Left lung (tissue), 14 donors: ENCODE measurements at places on chromosomes 13 and 19. TPM values are rescaled to one million over a fixed set of nuclear protein-coding genes. Genes with fewer than 3 reads are reported as not detected.
A peak's percentile ranks its signal among the peaks of the same experiment; 100 is the strongest.

GRCh38 chr13:48486362-48486761, 46.5 kb downstream of the RCBTB2 start:
- H3K4me3 ChIP-seq, result no peak overlapping the region
- DNase-seq, result no peak
- H3K36me3 ChIP-seq, result no peaks in the 10 kb centered on the region
- no peaks in the 10 kb centered on the region for H3K27me3 ChIP-seq
- H3K27ac ChIP-seq, result no peak overlapping the region

GRCh38 chr13:49620170-49620621, 8.1 kb upstream of the ARL11 start:
- no peak overlapping the region for H3K4me3 ChIP-seq
- no peak overlapping the region for H3K27ac ChIP-seq
- DNase-seq, result no peak
- peaks cover 16% of the 10 kb centered on the region for H3K4me1 ChIP-seq
- no peaks in the 10 kb centered on the region for H3K27me3 ChIP-seq

GRCh38 chr13:50576156-50576555, 267.3 kb downstream of the DLEU7 start:
- H3K4me3 ChIP-seq, result no peak overlapping the region
- no peaks in the 10 kb centered on the region for H3K27me3 ChIP-seq
- no peaks in the 10 kb centered on the region for H3K4me1 ChIP-seq
- no peak for DNase-seq

DNA sequence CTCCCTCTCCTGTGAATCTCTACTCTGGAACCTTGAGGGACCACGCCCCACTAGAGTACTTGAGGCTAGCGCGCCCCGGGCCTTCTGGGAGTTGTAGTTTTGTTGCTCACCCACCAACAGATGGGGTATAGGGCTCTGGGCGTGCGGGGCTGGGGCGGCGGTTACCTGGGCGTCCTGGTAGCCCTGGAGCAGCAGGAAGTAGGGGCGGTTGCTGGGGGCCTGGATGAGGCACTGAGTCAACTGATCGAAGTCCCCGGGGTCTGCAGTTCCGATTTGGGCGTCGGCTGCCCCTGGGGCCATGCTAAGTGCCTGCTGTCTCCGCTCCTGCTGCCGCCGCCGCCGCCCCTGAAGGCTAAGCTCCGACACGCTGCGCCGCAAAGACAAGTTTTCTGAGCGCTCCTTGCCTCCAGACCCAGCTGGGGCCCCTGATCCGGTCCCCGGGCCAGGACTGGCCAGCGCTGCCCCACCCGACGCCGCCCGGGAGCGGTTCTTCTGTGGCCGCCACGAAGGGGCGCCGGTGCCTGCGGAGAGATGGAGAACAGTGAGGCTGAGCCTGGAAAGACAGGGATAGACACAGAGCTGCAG, 5.3 kb downstream of the RASIP1 start:
- H3K36me3 ChIP-seq, result no peaks in the 10 kb centered on the region
- peak; percentile 75 for DNase-seq
- H3K27me3 ChIP-seq, result peaks cover 13% of the 10 kb centered on the region
- peaks cover 4% of the 10 kb centered on the region for H3K4me1 ChIP-seq
- H3K4me3 ChIP-seq, result no peak overlapping the region

DNA sequence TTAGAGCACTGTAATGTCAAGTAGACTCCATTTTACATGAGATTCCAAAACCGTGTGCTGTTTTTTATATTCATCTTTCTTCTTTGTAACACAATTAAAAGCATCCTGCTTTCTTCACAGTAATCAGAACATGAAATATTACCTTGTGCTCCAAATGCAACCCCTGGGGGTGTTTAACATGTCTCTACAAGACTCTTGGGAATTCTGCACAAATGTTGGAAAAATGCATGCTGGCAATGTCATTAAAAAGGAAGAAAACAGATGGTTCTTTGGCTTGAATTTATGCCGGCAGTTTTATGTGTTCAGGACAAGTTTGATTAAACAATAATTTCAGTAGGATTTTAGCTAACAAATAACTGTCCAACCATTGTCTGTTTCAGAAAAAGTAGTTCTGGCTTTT, 159.1 kb downstream of the LIG4 start:
- no peak overlapping the region for H3K27ac ChIP-seq
- no peaks in the 10 kb centered on the region for H3K27me3 ChIP-seq
- no peak overlapping the region for H3K4me3 ChIP-seq

GRCh38 chr13:109869312-109870237, 83.2 kb upstream of the IRS2 start:
- H3K27me3 ChIP-seq, result no peaks in the 10 kb centered on the region
- H3K36me3 ChIP-seq, result no peaks in the 10 kb centered on the region
- DNase-seq, result peak; percentile 65
- H3K4me3 ChIP-seq, result peak overlapping the region; percentile 24
- H3K4me1 ChIP-seq, result peaks cover 3% of the 10 kb centered on the region

- no peak overlapping the region for H3K4me3 ChIP-seq
- peaks cover 9% of the 10 kb centered on the region for H3K4me1 ChIP-seq
- no peaks in the 10 kb centered on the region for H3K36me3 ChIP-seq
- H3K27ac ChIP-seq, result no peak overlapping the region
- no peak for DNase-seq
Measured at GRCh38 chr19:44451687-44452086, 3.4 kb upstream of the ZNF229 start.

DNA sequence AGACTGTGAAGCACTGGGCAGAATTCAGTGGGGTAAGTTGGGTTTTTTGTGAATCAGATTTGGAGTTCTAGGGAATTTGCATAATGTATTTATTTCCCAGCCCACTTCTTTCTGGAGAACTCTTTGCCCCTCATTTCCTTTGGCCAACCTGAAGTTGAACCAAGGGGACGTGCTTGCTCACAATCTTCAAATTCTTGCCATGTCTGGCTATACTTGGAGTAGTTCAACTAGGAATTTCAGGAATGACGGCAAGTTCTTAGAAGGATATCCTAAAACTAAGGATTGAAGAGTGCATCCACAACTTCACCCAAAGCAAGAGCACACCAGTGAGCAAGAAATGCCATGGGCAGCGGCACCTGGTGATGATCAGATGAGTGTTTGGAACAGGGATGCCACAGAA, 88.5 kb downstream of the TEX26 start:
- DNase-seq, result no peak
- H3K4me3 ChIP-seq, result no peak overlapping the region
- H3K36me3 ChIP-seq, result no peaks in the 10 kb centered on the region
- H3K4me1 ChIP-seq, result no peaks in the 10 kb centered on the region

DNA sequence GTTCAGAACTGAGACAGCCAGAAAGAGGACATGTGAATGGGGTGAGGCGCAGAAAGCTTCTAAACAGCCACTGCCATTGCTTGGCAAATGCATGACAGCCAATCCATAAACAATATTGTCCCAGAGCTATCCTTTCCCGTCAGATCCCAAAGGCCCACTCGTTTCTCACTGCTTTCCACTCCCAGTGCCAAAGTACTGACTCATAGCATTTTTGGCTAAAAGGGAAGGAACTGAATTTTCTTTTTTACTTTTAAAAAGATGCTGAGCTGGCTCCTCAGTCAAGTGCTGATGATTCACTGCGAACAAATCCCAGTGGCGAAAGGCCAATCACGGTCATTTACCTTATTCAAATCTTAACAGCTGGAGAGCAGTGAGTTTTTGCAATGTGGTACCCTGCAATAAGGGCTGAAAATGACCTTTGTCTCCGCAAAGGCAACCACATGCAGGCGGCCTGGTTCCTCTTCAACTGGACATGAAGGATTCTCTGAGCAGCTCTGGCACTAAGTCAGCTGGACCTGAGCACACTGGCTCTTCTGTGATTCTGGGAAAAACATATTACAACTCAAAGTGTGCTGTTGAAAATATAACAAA, 151.7 kb downstream of the DCLK1 start:
- DNase-seq, result peak; percentile 71
- H3K4me1 ChIP-seq, result peaks cover 3% of the 10 kb centered on the region
- H3K27me3 ChIP-seq, result no peaks in the 10 kb centered on the region
- H3K4me3 ChIP-seq, result no peak overlapping the region

GRCh38 chr19:33282036-33282671, 20.2 kb downstream of the CEBPA start:
- H3K27ac ChIP-seq, result no peak overlapping the region
- H3K36me3 ChIP-seq, result no peaks in the 10 kb centered on the region
- DNase-seq, result no peak
- no peaks in the 10 kb centered on the region for H3K27me3 ChIP-seq
- H3K4me3 ChIP-seq, result no peak overlapping the region
- H3K4me1 ChIP-seq, result peaks cover 72% of the 10 kb centered on the region

- no peak overlapping the region for H3K4me3 ChIP-seq
- no peaks in the 10 kb centered on the region for H3K36me3 ChIP-seq
- H3K4me1 ChIP-seq, result no peaks in the 10 kb centered on the region
- no peaks in the 10 kb centered on the region for H3K27me3 ChIP-seq
Measured at GRCh38 chr13:89568746-89569145, 1778.7 kb upstream of the MIR17HG start.

Gene PSPN
- total RNA-seq, result 2.1 TPM

Gene F7
- not detected for total RNA-seq

Gene NTN5
- 0.73 TPM for total RNA-seq

Gene TMPRSS9
- not detected for total RNA-seq

Gene NLRP7
- 0.09 TPM for total RNA-seq

Gene KIRREL2
- total RNA-seq, result not detected

Gene ATP8B3
- total RNA-seq, result 1.9 TPM

Gene CACNG8
- 0.03 TPM for total RNA-seq

Gene TRPM4
- total RNA-seq, result 61.7 TPM

Gene SAE1
- total RNA-seq, result 67.7 TPM

Gene SOX1
- total RNA-seq, result not detected
